Kidney epithelial cell (primary cell): ENCODE measurements at places on chromosomes 2 and 18. TPM values are rescaled to one million over a fixed set of nuclear protein-coding genes. Genes with fewer than 3 reads are reported as not detected.

The SOWAHC gene
- 13.5 and 14.9 TPM in 2 replicates for total RNA-seq

DNA sequence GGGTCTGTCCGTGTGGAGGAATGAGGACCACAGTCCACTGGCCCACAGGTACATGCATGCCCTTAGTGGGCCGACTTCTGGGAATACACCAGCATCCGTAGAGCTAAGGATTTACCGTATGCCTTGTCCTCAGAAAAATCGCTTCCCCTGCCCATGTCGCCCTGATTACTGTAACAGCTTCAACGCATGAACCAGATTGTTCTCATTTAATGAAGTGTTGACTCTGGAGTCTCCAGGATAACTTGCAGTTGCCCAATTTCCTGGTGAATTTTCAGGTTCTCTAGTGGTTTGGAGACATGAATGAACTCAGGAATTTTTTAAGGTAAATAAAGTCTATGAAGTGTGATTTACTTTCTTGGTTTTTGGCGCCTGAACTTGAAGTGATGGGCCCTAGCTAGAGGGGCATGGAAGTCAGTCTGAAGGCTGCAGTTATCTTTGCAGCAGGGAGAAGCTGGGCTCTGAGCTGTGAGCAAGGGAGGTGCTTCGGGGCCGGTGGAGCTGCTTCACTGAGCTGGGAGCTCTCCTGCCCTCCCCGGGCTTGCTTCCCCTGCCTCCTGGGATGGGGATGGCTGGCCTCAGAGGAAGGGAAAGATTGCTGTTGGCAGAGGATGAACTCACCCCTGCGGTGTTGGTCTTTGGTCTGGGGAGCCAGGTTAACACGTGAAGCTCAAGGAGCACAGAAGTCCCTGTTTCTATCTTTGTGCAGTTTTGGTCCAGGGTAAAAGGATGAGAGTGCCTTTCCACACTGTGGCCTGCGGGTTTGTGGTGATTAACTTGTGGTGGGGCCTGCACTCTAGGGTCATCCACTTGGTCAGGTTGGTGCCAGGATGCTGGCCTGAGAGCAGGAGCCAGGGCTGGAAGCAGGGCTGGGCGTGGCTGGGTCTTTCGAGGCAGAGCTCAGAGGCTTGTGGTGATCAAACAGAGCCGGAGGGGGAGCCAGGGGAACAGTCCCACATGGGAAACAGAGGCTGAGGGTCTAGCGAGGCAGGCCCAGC lies 28.1 kb downstream of the TCF7L1 start:
- DNase-seq, result no peak

GRCh38 chr2:5794012-5794411 lies 101.8 kb downstream of the SOX11 start:
- DNase-seq, result no peak

- DNase-seq, result no peak
Observed at GRCh38 chr2:120684289-120685065, 51.2 kb upstream of the GLI2 start.

DNA sequence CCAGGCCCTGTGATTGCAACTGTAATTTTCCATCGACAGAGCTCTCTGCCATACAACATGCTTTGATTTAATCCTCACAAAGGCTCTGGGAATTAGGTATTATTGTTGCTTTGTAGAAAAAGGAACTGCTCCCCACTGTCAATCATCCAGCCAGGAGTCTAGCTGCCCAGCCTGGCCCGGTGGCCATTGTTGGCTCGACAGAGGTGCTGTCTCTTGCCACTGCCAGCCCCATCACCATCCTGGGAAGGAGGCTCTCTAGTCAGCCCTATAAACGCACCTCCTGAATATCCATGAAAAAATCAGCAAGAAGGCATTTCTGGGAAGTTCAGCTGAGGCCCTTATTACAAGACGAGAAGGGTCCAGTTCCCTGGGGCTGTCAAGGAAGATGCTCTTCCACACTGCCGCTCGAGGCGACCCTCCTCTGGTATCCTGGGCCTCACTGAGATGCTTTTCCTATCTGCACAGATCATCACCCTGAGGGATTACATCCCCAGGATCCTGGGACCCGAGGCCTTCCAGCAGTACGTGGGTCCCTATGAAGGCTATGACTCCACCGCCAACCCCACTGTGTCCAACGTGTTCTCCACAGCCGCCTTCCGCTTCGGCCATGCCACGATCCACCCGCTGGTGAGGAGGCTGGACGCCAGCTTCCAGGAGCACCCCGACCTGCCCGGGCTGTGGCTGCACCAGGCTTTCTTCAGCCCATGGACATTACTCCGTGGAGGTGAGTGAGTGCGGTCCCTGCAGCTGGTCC lies 71.0 kb downstream of the TPO start:
- no peak for DNase-seq
